ENCODE measurements at places on chromosomes 7 and 10.

- no peak for DNase-seq
Observed at GRCh38 chr10:24652381-24652957, 71.2 kb downstream of the ARHGAP21 start.

DNA sequence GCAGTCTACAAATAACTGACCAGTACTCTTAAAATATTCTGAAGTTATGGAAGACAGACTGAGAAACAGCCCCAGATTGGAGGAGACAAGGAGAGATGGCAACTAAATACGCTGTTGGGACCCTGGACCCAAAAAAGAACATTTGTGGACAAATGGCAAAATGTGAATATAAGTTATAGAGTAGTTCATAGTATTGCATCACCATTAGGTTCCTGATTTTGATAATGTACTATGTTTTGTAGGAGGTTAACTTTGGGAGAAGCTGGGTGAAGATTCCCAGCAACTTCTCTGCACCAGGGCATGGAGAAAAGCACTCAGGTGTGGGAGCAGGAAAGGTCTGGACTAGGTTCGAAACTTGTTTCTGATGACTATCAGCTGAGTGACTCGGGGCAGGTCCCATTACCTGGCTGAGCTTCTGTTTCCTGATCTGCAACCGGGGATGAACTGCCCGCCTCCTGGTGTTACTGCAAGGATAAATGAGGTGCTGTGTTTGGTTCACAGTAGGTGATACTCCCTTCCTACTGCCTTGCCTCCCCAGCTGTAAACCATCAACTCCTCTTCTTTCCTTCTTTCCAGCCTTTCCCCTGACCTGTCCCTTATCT lies 48.2 kb downstream of the EEPD1 start:
- no peak for DNase-seq

- DNase-seq = no peak
Observed at GRCh38 chr10:113540845-113541548, 11.9 kb upstream of the HABP2 start.

DNA sequence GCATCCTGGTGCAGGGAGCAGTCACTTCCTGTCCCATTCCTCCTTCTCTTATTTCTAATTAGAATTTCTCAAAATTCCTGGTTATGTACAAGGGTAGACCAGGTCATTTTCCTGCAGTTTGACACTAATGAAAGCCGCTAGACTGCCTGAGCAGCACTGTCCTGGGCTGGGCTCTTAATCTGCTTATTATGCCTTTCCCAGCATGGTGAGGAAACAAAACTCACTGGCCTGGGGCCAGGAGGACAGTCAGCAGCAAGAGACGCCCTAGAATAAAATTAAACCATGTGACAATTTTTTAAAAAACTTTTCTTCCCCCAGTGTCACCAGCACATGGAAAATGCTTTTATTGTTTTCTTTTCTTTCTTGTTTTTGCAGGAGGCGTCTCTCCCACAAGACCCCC lies 647.5 kb downstream of the TYW1 start:
- DNase-seq = no peak

DNA sequence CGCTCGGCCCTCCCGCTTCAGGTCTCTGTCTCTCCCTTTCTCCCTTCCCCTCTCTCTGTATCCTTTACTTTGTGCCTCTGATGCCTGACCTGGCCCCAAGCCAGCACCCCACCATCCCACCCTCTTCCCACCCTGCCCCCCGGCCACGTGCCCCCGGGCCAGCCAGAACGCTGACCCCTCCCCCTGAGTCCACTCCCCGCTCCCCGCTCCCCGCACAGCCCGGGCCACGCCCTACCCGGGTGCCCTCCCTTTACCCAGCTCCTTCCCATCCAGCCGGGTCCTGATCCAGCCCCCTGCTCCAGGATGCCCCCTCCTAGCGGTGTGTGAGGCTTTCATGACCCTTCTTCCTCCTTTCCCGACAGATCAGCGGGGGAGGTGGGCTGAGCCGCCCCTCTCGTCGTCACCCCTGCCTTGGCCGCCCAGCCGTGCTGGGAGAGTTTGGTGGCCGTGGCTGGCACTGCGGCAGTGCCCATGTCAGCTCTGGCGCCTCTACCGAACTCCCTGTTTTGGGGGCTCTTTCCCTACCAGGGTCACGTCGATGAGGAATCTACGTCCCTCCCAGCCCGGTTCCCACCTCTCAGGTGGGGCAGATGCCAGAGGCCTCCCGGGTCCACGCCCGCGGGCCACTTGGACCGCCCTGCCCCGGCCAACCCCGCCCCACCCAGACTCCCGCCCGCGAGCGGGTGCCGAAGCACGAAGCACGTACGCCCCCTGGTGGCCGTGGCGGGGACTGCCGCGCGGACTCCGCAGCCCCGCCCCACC lies 127.4 kb downstream of the UBE2H start:
- peak; percentile 58 for DNase-seq

DNA sequence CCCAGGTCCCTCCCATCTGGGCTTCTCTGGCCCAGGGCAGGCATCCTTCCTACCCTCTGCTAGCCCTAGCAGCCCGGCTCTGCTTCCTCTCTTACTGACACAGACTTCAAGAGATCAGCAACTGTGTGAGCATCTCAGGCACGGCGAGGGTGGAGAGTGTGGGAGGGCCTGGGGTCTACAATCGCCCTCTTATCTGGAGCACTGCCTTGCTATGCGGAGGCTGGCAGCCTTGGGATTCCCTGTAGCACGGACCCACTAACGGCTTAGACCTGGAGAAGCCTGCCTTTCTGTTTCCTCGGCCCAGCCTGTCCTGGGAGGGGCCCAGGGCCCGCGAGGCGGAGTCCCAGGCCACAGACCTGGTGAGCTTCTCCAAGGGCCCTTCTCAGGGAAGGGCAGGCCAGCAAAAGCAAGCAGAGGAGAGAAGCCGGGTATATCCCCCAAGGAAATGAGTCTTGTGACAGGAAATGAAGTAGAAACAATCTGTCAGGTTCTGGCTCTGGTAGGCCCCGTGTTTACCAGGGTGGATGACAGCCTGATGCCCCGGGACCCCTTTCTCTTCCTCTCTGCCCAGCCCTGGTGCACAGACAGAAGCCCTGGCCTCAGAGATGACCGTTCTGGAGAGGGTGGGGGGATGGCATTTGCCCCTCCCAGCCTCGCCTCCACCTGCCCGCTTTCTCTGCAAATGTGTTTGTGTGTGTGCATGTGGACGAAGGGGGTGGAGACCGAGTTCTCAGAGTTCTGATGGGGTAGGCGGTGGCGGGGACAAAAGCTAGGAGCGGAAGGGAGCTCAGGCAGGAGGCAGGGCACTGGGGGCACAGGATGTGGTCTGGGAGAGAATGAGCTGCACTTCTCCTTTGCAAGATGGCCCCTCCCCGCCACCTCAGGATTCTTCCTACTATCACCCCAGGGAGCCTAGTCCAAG lies 2.5 kb downstream of the LRCH4 start:
- peak; percentile 33 for DNase-seq

DNA sequence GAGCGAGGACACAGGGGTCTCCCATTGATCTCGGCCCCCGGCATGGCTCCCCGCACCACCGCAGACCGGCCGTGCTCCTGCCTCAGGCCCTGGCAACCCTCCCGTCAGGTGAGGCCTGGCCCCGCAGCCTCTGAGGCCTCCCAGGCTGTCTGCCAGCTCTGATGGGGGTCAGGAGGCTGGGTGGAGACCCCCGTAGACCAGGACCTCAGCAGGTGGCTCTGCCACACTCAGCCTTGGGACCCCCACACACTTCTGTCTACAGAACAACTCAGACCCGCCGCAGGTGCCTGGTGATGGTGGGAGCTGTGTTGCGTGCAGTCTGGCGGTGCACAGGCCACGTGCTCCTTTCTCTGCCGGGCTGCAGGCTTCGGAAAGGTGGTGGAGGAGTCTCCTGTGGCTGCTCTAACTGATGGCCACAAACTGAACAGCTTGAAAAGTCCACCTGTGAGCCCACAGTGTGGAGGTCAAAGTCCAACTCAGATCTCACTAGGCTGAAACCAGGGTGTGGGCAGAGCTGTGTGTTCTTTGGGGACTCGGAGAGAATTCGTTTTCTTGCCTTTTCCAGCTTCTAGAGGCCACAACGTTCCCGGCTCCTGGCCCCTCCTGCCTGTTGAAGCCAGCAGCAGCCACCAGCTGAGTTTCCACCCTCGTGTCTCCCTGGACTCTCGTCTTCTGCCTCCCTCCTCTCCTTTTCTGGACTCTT lies 62.5 kb downstream of the PWWP2B start:
- no peak for DNase-seq

DNA sequence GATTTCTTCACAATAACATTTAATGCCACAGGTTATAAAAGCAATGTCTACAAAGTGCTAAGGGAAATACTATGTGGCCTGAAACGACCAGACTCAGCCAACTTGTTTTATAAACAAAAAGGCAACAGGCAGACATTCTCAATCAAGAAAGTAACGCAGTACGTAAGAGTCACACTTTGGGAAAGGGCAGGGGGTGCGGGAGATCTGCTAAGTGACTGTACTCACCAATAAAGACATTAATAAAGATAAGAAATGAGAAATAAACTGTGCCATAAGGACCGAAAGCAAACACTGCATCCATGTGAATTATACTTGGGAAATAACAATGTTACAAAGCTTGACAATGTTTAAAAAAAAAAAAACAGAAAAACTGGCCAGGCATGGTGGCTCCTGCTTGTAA lies 25.5 kb downstream of the NSUN6 start:
- DNase-seq = no peak

GRCh38 chr10:6275022-6275997 lies 72.6 kb downstream of the PFKFB3 start:
- peak; percentile 57 for DNase-seq

DNA sequence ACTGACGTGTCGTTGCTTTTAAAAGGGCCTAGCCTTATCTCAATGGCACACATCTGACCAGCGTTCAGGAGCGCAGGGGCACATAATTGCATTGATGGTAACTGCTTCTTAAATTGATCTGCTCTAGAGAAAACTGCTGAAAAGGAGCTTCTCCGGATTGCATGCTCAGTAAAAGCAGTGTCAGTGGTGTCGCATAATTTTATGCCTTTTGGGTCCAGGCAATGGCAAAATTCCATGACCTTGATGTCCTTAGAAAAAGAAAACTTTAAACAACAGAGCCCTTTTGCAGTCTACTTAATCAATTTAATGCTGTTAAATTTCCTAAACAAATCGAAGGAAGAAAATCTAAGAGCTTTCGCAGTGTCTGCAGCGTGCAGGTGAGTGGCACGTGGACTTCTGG lies 75.7 kb downstream of the PTPRE start:
- DNase-seq = no peak

DNA sequence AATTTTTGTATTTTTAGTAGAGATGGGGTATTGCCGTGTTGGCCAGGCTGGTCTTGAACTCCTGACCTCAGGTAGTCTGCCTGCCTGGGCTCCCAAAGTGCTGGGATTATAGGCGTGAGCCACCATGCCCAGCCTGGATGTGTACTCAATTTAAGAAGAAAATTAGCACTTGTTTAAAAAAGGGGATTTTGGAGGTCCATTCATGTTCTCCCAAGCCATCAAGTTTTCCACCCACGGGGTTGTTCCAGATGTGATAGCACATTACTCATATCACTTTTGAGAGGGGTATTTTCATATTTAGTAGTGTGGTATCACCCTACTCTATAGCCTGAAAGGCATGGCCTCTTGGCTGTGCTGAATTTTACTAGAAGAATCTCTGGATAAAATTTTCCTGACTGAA lies 10.5 kb upstream of the SLC26A3 start:
- DNase-seq = no peak

DNA sequence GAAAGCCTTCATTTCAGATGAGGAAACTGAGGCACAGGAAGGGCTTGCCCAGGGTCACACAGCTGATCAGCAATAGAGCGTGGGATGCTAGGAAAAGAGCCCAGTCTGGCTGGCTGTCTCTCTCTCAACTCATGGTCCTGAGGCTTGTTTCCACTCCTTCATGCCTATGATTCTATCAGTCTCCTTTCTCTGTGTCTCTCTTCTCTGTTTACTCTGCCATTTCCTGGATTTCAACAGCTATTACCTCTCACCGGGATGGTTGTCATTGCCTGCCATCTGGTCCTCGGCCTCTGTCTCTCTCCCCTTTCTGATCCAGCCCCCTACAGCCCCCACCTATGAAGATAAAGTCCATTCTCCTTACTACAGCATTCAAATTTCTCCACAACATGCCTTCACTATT lies 93.3 kb upstream of the AGBL3 start:
- no peak for DNase-seq

DNA sequence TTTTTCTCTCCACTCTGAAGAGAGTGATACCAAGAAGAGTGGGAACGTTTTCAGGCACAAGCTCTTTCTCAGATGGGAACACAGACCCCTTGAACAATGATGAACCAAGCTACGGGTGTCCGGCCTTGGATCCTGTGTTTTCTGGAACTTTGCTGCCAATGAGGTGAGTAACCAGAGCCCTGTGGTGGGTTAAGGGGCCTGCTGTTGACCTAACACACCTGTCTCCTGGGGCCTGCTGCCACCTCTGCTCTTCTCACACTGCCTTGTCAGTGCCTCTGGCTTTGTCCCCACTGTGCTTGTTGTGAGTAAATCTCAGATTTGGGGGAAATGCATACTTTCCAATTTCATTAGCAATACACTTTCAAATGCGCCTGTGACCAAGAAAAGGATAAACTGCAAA lies 1.4 kb upstream of the PKD1L1 start:
- no peak for DNase-seq

DNA sequence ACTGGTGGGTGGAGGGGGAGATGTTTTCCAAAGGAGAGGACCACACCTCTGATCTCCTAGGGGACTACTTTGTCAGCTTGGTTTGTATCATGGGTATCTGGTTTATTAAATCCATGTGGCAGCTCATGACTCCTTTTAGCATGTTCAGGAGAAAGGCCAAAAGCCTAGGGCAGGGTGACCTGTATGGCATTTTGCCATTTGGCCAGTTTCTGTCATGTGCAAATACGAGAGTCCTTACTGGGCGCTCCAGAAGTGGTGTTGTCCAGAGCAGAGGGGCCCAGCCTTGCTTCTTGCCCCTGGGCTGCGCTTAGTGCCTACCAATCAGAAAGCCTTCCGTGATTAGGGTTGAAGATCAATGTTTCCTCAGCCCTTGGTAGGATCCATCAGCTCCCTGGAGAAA lies 31.0 kb downstream of the ADRA2A start:
- no peak for DNase-seq

DNA sequence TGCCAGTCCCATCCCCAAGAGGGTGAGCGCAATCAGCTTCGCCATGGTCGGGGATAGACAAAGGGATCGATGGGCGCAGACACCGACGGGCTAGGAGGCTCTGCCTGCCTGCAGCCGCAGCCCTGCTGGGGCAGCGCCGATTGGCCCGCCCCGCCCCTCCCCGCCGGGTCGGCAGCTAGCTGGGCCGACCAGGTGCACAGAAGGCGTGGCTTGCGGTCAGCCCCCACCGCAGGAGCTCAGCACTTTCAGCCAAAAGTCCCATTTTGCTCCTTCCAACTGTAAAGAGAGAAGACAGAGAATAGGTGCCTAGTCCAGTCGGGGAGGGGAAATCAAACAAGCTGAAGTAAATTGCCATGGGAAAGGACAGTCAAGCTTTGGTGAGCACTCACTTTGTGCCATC lies at the start of gene PON1:
PON1 (minus strand) TSS at position 102 of the 400 bp plus-strand sequence; CDS start at position 45, 57 bp downstream.
- no peak for DNase-seq

DNA sequence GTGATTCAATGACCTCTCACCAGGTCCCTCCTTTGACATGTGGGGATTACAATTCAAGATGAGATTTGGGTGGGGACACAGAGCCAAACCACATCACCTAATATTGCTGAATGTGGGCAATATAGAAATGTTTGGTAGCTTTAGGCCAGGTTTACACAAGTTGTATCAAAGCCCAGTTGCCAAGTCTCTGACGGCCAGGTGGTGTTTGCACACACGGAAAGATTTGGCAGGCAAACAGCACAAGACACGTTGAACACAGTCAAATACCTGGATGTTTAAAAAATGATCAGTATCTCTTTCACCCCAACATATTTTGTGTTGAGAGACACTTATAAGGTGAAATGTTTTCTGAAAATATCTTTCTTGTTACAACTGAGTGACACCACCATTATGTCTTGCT lies 294.4 kb upstream of the MKI67 start:
- no peak for DNase-seq

GRCh38 chr7:73526896-73527821 lies 5.1 kb upstream of the BAZ1B start:
- DNase-seq = no peak

Data from activated CD8-positive, alpha-beta memory T cell treated with anti-CD3 and anti-CD28 coated beads for 1 hour (primary cell).